ENCODE measurements at places on chromosomes 13 and 19. TPM values are rescaled to one million over a fixed set of nuclear protein-coding genes. Genes with fewer than 3 reads are reported as not detected.

The COMMD6 gene
- total RNA-seq, result 1,264 TPM

GRCh38 chr19:48867746-48868113, 687 bp downstream of the PLEKHA4 start:
- H3K4me3 ChIP-seq, result peak overlapping the region; percentile 47
- no peaks in the 10 kb centered on the region for H3K27me3 ChIP-seq
- peaks cover 6% of the 10 kb centered on the region for H3K4me1 ChIP-seq
- DNase-seq, result no peak
- no peaks in the 10 kb centered on the region for H3K36me3 ChIP-seq

The S1PR4 gene
- 2.0 TPM for total RNA-seq

DNA sequence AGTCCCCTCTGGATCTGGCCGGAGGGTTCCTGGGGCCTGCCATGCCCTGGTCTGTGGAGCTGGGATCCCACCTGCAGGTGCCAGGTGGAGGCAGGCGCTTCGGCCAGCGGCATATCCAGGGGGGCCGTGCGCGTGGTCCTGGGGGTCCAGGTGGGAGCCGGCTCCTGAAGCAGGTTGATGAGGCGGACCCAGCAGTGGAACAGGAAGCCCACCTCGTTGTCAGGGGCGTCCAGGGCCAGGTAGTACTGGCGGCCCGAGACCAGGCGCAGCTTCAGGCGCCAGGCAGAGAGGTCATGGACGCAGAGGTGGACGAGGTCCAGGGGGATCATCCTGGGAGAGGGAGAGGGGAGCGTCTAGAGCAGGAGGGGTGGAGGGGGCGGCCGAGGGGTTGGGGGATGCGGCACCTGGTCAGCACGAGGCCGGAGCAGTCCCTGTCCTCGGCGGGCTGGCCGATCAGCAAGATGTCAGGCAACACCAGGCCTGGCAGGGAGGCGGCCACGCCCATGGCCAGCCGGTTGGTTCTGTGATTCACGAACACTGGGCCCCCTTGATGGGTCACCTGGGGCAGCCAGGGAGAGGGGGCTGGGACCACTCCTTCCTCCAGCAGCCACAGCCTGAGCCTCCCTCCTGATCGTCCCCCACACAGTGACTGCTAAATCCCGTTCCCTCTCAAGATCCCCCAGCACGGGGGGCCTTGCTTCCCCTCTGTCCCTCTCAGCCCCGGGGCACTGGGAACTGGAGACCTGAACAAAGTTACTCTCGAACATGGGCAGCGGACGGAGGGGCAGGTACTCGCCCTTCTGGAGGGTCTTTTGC, 678 bp downstream of the GARIN5B start:
- H3K4me3 ChIP-seq, result no peak overlapping the region
- no peak for DNase-seq
- H3K27ac ChIP-seq, result no peak overlapping the region
- H3K27me3 ChIP-seq, result no peaks in the 10 kb centered on the region
- no peaks in the 10 kb centered on the region for H3K36me3 ChIP-seq
- no peaks in the 10 kb centered on the region for H3K4me1 ChIP-seq

- H3K4me1 ChIP-seq, result peaks cover 3% of the 10 kb centered on the region
- H3K36me3 ChIP-seq, result no peaks in the 10 kb centered on the region
- no peak overlapping the region for H3K27ac ChIP-seq
- DNase-seq, result no peak
- H3K4me3 ChIP-seq, result no peak overlapping the region
- H3K27me3 ChIP-seq, result no peaks in the 10 kb centered on the region
Measured at GRCh38 chr19:5676105-5676771, 4.1 kb downstream of the MICOS13 start.

The RXFP2 gene
- total RNA-seq, result 4.1 TPM

DNA sequence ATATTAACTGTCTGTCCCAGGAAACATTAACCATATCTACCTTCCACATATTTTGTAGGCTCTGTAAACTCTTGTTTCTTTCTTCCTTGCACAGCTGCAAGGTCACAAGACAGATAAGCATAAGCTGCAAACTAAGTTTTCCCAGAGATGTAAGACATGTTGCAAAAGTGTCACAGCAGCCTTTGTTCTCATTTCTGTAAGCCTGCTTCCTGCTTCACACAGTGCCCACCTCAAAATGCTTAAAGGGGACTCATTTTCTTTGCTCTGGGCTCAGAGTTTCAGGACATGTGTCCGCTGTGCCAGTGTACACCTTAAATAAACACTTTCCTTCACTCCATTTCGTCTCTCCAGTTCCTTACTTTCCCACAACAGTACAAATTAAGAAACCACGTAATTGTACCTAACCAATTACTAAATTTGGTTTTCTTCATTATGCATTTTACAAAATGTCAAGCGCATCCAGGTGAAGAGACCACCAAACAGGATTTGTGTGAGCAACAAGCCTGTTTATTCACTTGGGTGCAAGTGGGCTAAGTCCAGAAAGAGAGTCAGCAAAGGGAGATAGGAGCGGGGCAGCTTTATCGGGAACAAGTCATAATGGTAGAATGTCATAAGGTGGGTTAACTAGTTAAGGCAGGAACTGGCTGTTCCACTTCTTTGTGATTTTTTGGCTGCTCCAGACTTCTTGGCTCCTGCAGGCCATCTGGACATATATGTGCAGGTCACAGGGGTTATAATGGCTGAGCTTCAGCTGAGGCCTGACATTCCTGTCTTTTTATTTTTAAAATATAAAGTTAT, 12.7 kb upstream of the ZNF431 start:
- H3K4me1 ChIP-seq, result no peaks in the 10 kb centered on the region
- no peaks in the 10 kb centered on the region for H3K36me3 ChIP-seq
- no peaks in the 10 kb centered on the region for H3K27me3 ChIP-seq

The FRY gene
- total RNA-seq, result 32.0 TPM

GRCh38 chr19:49301165-49301865, 23.7 kb downstream of the SLC6A16 start:
- no peaks in the 10 kb centered on the region for H3K36me3 ChIP-seq
- H3K27me3 ChIP-seq, result no peaks in the 10 kb centered on the region
- H3K4me3 ChIP-seq, result no peak overlapping the region
- no peak overlapping the region for H3K27ac ChIP-seq
- no peaks in the 10 kb centered on the region for H3K4me1 ChIP-seq

The STOML3 gene
- total RNA-seq, result 0.35 TPM

The TMEM150B gene
- not detected for total RNA-seq

DNA sequence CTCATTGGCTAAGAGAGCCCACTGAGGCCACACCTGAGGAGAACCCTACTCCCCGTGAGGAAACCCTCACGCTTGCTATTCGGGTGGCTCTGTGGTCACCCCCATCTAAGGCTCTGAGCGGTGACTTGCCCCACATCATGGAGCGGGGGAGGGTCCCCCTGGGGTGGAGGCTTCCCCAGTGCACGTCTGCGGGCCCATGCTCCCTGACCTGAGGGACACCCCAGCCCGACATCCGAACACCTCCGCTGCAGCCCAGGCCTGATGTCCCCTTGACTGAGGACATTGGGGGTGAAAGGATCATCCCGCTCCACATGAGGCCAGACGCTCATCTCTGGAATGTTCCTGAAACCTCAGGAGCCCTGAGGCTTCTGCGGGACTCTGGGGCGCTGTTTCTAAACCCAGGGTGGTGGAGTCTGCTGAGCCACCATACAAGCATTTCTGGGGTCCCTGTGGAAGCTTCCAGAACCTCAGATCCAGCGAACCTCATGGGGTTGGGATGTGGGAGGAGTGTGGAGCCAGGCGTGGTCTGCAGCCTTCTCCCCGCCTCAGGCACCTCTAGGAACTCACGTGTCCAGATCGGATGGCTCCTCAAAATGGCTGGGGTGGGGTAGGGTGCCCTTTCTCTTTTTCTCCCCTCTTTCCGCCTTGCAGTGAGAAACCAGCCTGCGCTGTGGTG, 19.9 kb downstream of the TMED1 start:
- H3K4me1 ChIP-seq, result peaks cover 8% of the 10 kb centered on the region
- H3K4me3 ChIP-seq, result peak overlapping the region; percentile 37
- H3K36me3 ChIP-seq, result no peaks in the 10 kb centered on the region
- DNase-seq, result no peak
- H3K27me3 ChIP-seq, result no peaks in the 10 kb centered on the region
- H3K27ac ChIP-seq, result peak overlapping the region; percentile 89

DNA sequence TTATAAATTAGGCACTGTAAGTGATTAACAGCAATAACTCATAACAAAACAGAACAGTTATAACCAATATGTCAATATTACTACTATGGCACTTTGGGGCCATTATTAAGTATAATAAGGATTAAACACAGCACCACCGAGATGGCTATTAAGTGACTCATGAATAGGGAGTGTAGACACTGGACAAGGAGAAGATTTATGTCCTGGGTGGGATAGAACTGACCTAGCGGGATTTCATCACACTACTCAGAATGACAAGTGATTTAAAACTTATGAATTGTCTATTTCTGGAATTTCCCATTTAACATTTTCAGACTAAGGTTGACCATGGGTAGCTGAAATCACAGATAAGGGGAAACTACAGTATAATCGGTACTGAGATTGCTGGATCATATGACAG, 79.0 kb upstream of the SLC7A1 start:
- H3K27ac ChIP-seq, result no peak overlapping the region
- no peak for DNase-seq
- no peak overlapping the region for H3K4me3 ChIP-seq
- no peaks in the 10 kb centered on the region for H3K36me3 ChIP-seq
- no peaks in the 10 kb centered on the region for H3K4me1 ChIP-seq

DNA sequence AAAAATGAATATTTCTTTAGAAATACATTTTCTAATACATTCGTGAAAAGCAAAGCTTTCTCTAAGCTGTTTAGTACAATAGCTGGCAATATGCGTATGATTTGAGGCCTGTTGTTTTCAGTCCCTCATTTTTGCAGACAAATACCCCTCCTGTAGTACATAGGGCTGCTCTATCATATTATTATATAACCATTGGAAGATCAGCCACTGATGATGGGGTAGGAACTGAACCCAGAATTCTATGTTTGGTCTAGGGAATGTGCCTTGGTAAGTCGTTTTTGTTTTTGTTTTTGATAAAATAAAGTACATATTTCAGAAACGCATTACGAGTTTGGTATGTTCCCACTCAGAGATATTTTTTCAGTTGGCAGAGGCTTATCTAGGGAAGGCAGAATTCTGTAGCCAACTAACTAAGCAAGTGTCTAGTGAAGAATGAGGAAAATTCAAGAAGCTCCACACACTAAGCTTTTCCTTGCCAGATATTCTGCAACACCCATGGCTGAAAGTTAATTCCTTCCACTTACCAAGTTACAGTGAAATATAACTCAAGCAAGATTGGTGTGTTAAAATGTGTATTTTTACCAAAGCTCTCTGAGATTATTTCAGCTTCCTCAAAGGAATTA, 656.9 kb upstream of the MIR17HG start:
- no peaks in the 10 kb centered on the region for H3K36me3 ChIP-seq
- H3K4me3 ChIP-seq, result no peak overlapping the region
- no peak for DNase-seq
- no peaks in the 10 kb centered on the region for H3K27me3 ChIP-seq

DNA sequence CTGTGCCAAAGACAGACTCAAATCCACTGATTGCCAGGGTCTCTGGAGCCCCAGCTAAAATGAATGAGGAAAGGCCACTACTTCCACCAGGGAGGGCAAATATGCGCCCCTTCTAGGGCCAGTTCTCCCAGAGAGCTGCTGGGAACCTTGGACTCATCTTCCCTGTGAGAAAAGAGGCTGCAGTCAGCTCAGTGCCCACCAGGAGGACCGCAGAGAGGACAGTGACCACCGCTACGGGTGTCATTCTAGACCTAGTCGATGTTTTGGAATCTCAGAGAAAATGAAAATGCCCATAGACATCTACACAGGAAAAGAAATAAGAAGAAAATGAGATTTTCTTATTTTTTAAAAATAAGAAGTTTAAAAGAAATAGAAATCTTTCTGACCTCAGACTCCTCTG, 235.1 kb downstream of the UQCRFS1 start:
- no peak overlapping the region for H3K27ac ChIP-seq
- H3K4me1 ChIP-seq, result no peaks in the 10 kb centered on the region
- no peaks in the 10 kb centered on the region for H3K36me3 ChIP-seq
- no peak overlapping the region for H3K4me3 ChIP-seq
- no peaks in the 10 kb centered on the region for H3K27me3 ChIP-seq

DNA sequence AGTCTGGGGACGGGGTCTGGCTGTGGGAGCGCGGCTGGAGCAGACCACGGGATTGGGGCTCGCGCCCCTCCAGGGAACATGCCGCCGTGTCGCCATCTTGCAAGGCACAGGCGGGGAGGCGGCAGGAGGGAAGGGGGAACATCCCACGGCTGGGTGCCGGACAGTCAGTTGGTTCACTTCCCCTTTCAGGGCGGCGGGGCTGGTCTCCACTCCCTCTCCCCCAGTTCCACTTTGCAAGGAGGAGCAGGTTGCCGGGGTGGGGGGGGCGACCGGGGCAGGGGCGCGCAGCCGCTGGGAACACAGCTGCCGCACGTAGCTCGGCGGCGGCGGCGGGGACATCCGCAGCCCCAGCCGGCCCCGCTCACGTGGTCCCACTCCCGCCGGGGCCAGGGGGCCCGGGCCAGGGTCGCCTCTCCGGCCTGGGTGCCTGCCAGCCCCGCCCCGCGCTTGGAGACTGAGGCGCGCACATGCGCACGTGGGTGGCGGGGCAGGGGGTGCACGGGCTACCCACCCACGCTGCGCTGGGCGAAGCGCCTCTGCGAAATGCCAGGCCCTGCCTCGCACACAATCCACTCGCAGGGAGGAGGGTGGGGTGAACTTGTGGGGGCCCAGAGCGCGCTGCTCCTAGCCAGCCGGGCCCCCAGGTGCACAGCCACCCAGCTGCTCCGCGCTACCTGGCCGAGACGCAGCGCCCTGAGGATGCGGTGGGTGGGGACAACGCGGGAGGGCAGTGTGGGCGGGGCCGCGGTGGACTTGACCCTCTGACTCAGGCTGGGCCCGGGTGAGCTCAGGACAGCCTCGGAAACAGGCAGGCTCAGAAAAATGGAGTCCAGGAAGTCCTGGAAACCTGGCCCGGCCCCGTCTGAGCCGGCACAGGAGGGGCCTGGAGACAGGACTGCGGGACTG, 6.4 kb downstream of the KLF16 start:
- H3K4me3 ChIP-seq, result peak overlapping the region; percentile 24
- H3K27me3 ChIP-seq, result no peaks in the 10 kb centered on the region
- H3K36me3 ChIP-seq, result no peaks in the 10 kb centered on the region
- peak; percentile 73 for DNase-seq

- no peaks in the 10 kb centered on the region for H3K36me3 ChIP-seq
- no peaks in the 10 kb centered on the region for H3K4me1 ChIP-seq
- H3K4me3 ChIP-seq, result no peak overlapping the region
- no peaks in the 10 kb centered on the region for H3K27me3 ChIP-seq
- DNase-seq, result no peak
- H3K27ac ChIP-seq, result no peak overlapping the region
Measured at GRCh38 chr13:73092829-73093228, 34.0 kb downstream of the KLF5 start.

The MEIOSIN gene
- not detected for total RNA-seq

The FGF22 gene
- not detected for total RNA-seq

GRCh38 chr19:56474308-56474707, 2.8 kb downstream of the ZNF667 start:
- H3K4me1 ChIP-seq, result no peaks in the 10 kb centered on the region
- no peak for DNase-seq
- H3K36me3 ChIP-seq, result no peaks in the 10 kb centered on the region
- H3K27me3 ChIP-seq, result no peaks in the 10 kb centered on the region
- no peak overlapping the region for H3K4me3 ChIP-seq

- DNase-seq, result no peak
- H3K27me3 ChIP-seq, result no peaks in the 10 kb centered on the region
- H3K36me3 ChIP-seq, result no peaks in the 10 kb centered on the region
- H3K4me1 ChIP-seq, result no peaks in the 10 kb centered on the region
- H3K4me3 ChIP-seq, result no peak overlapping the region
- H3K27ac ChIP-seq, result no peak overlapping the region
Measured at GRCh38 chr19:37991176-37991835, 84.3 kb downstream of the SIPA1L3 start.

- H3K27me3 ChIP-seq, result no peaks in the 10 kb centered on the region
- no peaks in the 10 kb centered on the region for H3K36me3 ChIP-seq
- no peak overlapping the region for H3K27ac ChIP-seq
- no peaks in the 10 kb centered on the region for H3K4me1 ChIP-seq
Measured at GRCh38 chr19:33864311-33864850, 67.7 kb downstream of the KCTD15 start.

The TMEM255B gene
- total RNA-seq, result 1.8 TPM

Data from uterus (tissue), 4 donors.